Chondrocyte (in vitro differentiated cells): ENCODE measurements at places on chromosomes 6 and 20. TPM values are rescaled to one million over a fixed set of nuclear protein-coding genes. Genes with fewer than 3 reads are reported as not detected.

DNA sequence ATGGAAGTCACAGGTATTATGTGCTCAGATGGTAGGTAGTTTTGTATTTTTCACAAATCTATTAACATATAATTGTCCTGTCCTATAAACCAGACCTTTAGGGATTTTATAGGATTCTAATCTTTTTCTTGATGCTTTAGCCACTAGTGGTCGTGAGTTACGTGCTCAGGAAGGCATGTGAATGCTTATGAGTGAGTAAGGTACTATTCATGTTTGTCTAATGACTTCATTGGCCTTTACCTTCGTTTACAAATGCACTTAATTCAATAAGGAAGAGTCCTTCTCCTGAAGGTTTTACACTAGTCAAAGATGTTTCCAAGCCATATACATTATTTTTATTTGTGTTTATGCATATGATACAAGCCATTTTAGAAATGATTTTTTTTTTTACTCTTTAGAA, 23.0 kb downstream of the PACRG start:
- no peaks in the 10 kb centered on the region for H3K4me1 ChIP-seq
- H3K36me3 ChIP-seq = no peaks in the 10 kb centered on the region
- H3K27ac ChIP-seq = no peak overlapping the region
- H3K4me3 ChIP-seq = no peak overlapping the region
- H3K27me3 ChIP-seq = no peaks in the 10 kb centered on the region
- no peak for DNase-seq

Gene TUBB2B
- total RNA-seq = 109 to 119 TPM (median 117 TPM) in 3 replicates

Gene TPX2
- 20.2 to 51.0 TPM (median 49.6 TPM) in 3 replicates for total RNA-seq

Gene USP49
- 3.4 to 5.2 TPM (median 3.5 TPM) in 3 replicates for total RNA-seq

DNA sequence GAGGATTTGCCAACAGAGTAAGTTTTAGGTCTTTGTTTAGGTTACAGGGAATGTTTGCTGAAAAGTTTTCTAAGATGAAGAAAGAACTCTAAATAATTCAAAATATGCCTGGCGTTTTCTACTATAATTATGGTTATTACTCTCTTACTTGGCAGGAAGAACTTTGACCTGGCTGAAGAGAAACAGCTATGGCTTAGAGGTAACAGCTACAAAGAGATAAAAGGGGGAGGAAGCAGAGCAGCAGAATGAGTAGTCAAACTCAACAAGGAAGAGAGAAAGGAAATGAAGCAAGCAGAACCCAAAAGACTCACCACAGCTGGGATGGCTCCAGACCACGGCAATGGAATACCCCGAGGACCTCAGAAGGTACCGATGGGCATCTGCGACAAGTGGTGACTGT, 95.6 kb downstream of the KIF16B start:
- H3K4me3 ChIP-seq = no peak overlapping the region
- no peaks in the 10 kb centered on the region for H3K27me3 ChIP-seq
- DNase-seq = no peak
- H3K36me3 ChIP-seq = peaks cover 4% of the 10 kb centered on the region
- peaks cover 26% of the 10 kb centered on the region for H3K4me1 ChIP-seq
- no peak overlapping the region for H3K27ac ChIP-seq

- H3K36me3 ChIP-seq = peaks cover 2% of the 10 kb centered on the region
- no peak for DNase-seq
- peaks cover 36% of the 10 kb centered on the region for H3K4me1 ChIP-seq
- no peaks in the 10 kb centered on the region for H3K27me3 ChIP-seq
These were observed 420.9 kb upstream of the PLCB4 start for GRCh38 chr20:8647961-8648441.

Gene RBPJL
- total RNA-seq = not detected in 3 replicates

DNA sequence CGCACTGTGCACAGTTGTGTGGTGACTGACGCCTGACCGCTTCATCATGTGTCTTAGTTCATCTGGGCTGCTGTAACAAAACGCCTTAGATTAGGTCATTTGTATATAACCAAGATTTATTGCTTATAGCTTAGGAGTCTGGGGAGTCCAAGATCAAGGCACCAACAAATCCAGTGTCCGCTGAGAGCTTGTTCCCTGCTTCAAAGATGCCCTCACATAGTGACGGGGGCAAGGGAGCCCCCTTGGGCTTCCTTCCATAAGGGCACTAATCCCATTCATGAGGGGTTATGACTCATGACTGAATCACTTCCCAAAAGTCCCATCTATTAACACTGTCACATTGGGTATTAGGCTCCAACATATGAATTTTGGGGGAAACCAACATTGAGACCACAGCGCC, 34.6 kb downstream of the CYP24A1 start:
- no peaks in the 10 kb centered on the region for H3K27me3 ChIP-seq
- no peak overlapping the region for H3K4me3 ChIP-seq

Gene HUS1B
- 0.70 to 0.97 TPM (median 0.79 TPM) in 3 replicates for total RNA-seq

Gene MAP3K4
- total RNA-seq = 25.5 to 34.1 TPM (median 33.2 TPM) in 3 replicates

GRCh38 chr20:328027-328974, 2.9 kb downstream of the SOX12 start:
- H3K27ac ChIP-seq = peak overlapping the region; percentile 82
- no peaks in the 10 kb centered on the region for H3K27me3 ChIP-seq
- H3K4me1 ChIP-seq = peaks cover 38% of the 10 kb centered on the region
- H3K36me3 ChIP-seq = no peaks in the 10 kb centered on the region
- peak overlapping the region; percentile 85 for H3K4me3 ChIP-seq
- no peak for DNase-seq

- H3K4me3 ChIP-seq = no peak overlapping the region
- peaks cover 9% of the 10 kb centered on the region for H3K27me3 ChIP-seq
- H3K4me1 ChIP-seq = no peaks in the 10 kb centered on the region
- H3K36me3 ChIP-seq = no peaks in the 10 kb centered on the region
- peak; percentile 55 for DNase-seq
- no peak overlapping the region for H3K27ac ChIP-seq
These were observed 10.7 kb upstream of the VEGFA start for GRCh38 chr6:43759136-43759906.

- peaks cover 46% of the 10 kb centered on the region for H3K4me1 ChIP-seq
- no peak for DNase-seq
- peak overlapping the region; percentile 2 for H3K4me3 ChIP-seq
- H3K27me3 ChIP-seq = no peaks in the 10 kb centered on the region
- no peaks in the 10 kb centered on the region for H3K36me3 ChIP-seq
- peak overlapping the region; percentile 81 for H3K27ac ChIP-seq
These were observed 114.7 kb downstream of the PRIM2 start for GRCh38 chr6:57432157-57432556.

GRCh38 chr6:109671733-109672132, 19.3 kb downstream of the AK9 start:
- no peaks in the 10 kb centered on the region for H3K27me3 ChIP-seq
- no peak for DNase-seq
- H3K4me1 ChIP-seq = peaks cover 14% of the 10 kb centered on the region
- H3K4me3 ChIP-seq = no peak overlapping the region
- H3K27ac ChIP-seq = no peak overlapping the region
- H3K36me3 ChIP-seq = no peaks in the 10 kb centered on the region

DNA sequence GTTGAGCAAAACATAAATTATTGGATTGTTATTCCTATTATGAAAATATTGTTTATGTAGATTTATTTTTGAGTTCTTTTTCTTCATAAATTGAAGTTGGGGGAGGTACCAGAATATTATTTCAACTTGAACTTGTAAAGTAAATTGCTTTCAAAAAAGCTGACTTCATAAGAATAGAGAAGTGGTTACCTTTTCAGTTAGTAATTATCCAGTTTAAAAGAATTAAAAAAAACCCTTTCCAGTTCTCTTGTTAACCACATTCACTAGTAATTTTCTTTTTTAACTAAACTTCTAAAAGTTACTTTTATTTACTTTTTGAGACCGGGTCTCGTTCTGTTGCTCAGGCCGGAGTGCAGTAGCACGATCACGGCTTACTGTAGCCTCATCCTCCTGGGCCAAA, 124.3 kb downstream of the CDKAL1 start:
- H3K36me3 ChIP-seq = peaks cover 4% of the 10 kb centered on the region
- DNase-seq = no peak
- H3K27ac ChIP-seq = no peak overlapping the region
- no peak overlapping the region for H3K4me3 ChIP-seq

GRCh38 chr6:29696147-29697125, 15.5 kb upstream of the ZFP57 start:
- H3K4me1 ChIP-seq = no peaks in the 10 kb centered on the region
- peaks cover 2% of the 10 kb centered on the region for H3K36me3 ChIP-seq
- no peak for DNase-seq
- H3K4me3 ChIP-seq = no peak overlapping the region
- no peak overlapping the region for H3K27ac ChIP-seq

- H3K4me3 ChIP-seq = no peak overlapping the region
- H3K27me3 ChIP-seq = no peaks in the 10 kb centered on the region
- peaks cover 21% of the 10 kb centered on the region for H3K36me3 ChIP-seq
- no peak overlapping the region for H3K27ac ChIP-seq
- H3K4me1 ChIP-seq = peaks cover 28% of the 10 kb centered on the region
These were observed 13.9 kb upstream of the SUMO4 start for GRCh38 chr6:149385998-149386646.
